Lower lobe of right lung (tissue), 2 donors: ENCODE measurements at places on chromosomes 1 and 21. TPM values are rescaled to one million over a fixed set of nuclear protein-coding genes. Genes with fewer than 3 reads are reported as not detected.

Gene SELENBP1
- 413 TPM for total RNA-seq

Gene OR2L8
- total RNA-seq, result not detected

Gene PIGR
- 813 TPM for total RNA-seq

Gene TNFSF18
- 0.24 TPM for total RNA-seq

Gene ANKRD65
- total RNA-seq, result 22.3 TPM

Gene NEK2
- 0.77 TPM for total RNA-seq

Gene PRAMEF10
- not detected for total RNA-seq

Gene NTRK1
- 1.9 TPM for total RNA-seq

Gene OR2G3
- total RNA-seq, result not detected

Gene CNIH3
- total RNA-seq, result 2.1 TPM

Gene PSMB2
- total RNA-seq, result 44.9 TPM

Gene PLA2G2F
- not detected for total RNA-seq

Gene SPRR4
- not detected for total RNA-seq
